ENCODE measurements at places on chromosomes 11 and 22.

DNA sequence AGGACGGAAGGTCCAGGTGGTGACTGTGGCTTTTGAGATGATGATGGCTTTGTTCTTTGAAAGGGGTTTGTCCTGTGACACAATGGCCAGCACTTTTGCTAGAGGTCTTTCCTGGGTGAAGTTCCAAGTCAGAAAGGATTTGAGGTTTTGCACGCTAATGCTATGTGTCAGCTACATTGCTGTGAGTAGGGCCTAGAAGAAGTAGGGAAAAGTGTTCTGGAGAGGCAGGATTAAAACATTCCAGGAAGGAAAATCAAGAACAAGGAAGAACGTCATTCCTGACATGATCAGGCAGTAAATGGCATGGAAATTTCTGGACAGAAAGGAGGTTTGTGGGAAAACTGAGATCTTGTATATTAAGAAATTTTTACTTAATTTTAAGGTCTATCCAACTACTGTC is 290.7 kb downstream of the NTM start:
- no peak for DNase-seq

- DNase-seq = no peak
Observed at GRCh38 chr22:37427135-37427710, at the start of gene ELFN2. Gene ELFN2 (minus strand): TSS chr22:37427479. CDS start chr22:37375534, 51,945 bp downstream.

DNA sequence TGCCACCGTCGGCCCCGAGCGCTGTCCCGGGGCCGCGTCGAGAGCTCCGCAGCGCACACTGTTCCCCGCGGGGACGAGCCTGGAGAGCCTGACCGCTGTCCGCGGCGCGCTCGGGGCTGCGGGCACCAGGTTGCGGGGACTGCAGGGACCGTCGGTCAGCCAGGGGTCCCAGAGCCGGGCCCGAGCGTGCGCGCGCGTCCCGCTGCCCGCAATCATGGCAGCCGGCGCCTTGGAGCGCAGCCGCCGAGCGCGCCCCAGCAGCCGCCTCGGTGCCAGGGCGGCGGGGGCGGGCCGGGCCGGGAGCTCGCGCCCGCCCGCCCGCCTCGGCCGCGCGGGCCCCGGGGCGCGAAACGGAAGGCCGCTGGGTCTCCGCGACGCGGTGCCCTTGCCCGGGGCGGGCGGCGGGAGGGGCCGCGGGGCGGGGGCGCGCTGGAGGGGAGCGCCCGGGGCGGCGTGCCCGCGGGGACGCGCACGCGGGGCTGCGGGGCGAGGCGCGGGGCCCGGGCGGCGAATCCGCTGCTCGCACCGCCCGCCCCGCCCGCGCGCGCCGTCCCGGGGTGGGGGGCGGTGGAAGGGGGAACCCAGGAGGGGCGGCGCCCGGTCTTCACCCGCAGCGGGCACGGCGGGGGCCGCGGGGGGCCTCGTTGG is 79.4 kb upstream of the PPARA start:
- DNase-seq = peak; percentile 73

- peak; percentile 71 for DNase-seq
Observed at GRCh38 chr11:57638005-57638781, 11.5 kb downstream of the YPEL4 start.

DNA sequence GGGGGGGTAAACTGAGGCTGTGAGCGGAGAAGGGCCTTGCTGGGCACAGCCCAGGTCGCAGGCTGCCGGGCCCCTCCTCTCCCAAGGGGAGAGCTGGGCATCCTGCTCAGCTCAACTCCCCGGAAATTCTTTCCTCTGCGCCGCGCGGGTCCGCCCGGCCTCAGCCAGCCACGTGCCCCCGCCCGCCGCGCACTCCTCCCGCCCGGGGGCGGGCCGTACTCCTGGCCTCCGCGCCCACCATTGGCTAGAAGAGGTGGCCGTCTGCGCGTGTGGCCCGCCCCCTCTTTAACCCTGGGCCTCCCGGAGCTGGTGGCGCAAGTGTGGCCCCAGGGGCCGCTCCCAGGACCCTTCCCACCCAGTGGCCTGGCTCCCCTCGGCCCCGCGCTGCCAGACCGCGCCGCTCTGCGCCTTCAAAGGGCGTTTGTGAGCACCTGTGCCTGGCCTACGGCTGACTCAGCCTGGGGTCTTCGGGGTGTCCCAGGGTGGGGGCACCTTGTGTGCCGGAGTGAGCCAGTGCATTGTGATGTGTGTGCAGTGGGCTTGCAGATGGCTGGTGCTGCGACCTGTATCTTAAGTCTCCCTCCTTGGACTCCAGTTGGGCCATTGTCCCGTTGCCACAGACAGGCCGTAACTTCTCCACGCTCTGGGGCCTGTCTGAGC is 2.0 kb downstream of the MRGPRF start:
- DNase-seq = peak; percentile 56

DNA sequence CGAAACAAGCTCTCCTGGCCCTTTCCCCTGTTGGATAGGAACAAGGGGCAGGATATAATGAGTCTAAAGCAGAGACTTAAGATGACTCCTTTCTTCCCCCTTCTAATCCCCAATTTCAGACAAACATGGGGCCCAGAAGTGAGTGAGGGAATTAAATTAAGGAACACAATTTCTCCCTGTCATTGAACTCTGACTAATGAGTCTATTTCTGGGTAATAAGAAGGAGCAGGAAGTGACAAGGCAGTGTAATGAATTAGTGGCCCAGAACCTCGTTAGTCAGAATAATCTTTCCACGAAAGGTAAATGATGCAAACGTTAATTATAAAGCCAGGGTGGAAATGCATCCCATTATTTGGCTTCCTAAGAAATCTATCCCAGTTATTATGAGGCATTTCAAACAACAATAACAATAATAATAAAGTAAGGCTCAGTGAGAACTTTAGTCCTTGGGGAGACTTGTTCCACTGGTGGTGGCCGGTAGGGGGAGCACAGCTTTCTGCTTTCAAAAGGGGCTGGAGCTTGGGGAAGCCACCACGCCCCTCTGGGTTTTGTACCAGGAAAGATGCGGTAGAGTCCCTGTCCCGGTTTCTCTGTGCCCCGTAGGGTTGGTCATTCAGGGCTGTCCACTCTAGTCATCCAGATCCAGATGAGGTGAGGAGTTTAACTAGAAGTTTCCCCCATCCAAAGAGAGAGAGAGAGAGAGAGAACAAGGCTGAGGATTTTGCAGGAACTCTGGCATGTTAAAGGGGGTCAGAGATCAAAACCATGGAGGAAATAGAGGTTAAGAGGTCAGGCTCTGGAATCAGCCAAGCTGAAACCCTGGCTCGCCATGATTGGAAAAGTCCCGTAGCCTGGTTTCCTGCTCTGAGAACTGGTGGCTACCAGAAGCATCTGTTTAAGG is 298.3 kb downstream of the NTM start:
- peak; percentile 20 for DNase-seq

- peak; percentile 98 for DNase-seq
Observed at GRCh38 chr11:86152006-86152862, 83.3 kb upstream of the PICALM start.

- DNase-seq = peak; percentile 85
Observed at GRCh38 chr22:42162728-42163489, 32.3 kb upstream of the CYP2D6 start.
